ENCODE measurements at places on chromosomes 6 and 20.

DNA sequence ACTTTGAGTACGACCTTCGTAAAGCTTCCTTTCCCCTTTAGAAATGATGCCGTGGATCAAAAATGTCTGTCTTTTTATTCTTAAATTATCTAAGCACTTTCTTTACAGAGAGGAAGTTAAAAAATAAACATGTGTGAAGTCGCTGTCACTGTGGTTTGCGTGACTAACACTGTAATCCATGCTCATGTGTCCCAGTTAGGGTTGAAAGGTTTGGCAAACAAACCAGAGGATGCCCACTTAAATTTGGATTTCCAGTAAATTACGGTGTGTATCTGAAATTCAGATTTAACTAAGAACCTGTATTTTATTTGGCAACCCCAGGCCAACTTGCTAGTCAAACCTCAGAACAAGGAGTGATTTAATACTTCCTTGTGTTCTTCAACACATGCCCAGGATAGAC, 21.1 kb downstream of the HLA-DRB1 start:
- no peak for DNase-seq

- DNase-seq: no peak
Measured at GRCh38 chr20:37291724-37292126, 2.3 kb downstream of the MANBAL start.

DNA sequence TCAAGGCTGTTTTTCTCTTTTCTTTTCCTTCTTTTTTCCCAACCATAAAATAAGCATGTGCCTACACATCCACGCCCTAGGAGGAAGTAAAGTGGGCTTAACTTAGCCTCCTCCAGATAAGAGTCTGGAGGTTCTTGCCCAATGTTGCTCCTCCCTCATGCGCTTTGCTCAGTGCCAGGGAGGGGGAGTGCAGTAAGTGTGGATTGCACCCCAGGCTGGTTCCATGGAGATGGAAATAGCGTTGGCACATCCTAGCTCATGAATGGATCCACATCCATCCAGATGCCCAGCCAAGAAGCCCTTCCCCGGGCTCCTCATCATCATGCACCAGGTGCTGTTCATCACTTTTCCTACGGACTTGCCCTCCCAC, 58.2 kb downstream of the NEDD9 start:
- no peak for DNase-seq

DNA sequence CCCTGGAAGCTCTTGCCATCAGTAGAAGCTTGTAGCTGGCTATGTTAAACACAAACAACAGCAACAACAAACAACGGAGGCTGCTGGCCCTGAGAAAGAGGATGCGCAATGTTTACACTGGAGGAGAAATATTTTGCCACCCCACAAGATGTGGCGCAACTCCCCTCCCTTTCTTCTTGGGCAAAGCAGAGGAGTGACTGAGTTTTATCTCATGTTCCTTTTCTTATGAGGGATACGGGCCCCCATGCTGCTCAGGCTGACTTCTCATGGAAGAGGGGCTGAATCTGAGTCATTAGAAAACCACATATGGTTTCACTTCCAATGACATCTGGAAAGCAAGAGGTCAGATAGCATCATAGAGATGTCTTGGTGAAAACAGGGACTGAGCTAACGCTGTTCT, 75.9 kb upstream of the HDDC2 start:
- DNase-seq: no peak

- DNase-seq: no peak
Measured at GRCh38 chr6:138291849-138292181, 73.5 kb upstream of the PBOV1 start.

DNA sequence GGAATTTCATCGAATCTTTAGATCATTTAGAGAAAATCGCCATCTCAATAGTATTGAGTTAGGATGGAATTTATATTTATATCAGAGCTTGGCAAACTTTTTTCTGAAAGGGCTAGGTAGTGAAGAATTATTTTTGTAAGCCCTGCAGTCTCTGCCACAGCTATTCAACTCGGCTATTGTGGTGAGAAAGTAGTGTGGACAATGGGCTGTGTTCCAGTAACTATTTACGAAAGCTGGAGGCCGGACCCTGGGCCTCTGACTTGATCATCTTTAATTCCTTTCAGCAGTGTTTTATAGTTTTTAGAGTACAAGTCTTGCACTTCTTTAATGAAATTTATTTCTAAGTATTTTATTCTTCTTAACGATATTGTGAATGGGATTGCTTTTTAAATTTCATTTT, 201.5 kb downstream of the FARS2 start:
- DNase-seq: no peak

DNA sequence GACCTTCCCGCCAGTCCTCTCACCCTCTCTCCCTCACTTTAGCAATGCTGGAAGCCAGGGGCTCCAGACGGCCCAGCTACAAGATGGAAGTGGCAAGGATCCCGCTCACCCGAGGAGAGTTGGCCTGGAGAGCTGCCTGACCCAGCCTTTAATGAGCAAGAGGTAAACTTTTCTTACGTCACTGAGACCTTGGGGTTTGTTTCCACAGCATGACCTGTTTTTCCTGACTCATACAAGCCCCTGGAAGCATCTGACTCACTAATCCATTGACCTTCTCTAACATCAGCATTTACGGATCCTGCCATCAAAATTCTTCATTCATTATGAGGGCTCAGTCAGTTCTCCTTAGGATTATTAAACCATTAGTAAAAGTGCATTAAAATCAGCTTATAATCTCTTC, 120.4 kb downstream of the MYLK4 start:
- peak; percentile 99 for DNase-seq

DNA sequence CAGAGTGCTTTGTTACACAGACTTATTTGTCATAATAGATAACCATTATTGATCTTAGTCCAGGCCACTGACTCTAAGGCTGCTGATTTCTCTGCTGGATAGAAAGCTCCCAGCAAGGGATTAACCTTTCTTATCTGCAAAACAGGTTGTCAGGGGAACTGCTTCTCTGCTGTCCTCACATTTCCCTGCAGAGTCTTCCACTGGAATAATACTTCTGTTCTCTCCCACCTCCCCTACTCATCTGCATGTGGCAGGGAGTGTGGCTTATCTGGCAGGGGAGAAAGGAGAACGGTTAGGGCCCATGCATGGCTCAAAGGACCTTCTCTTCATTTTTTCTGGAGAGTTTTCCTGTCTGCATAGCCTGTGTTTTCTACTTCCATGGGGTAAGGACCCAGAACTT, 86.2 kb downstream of the LAMP5 start:
- no peak for DNase-seq

DNA sequence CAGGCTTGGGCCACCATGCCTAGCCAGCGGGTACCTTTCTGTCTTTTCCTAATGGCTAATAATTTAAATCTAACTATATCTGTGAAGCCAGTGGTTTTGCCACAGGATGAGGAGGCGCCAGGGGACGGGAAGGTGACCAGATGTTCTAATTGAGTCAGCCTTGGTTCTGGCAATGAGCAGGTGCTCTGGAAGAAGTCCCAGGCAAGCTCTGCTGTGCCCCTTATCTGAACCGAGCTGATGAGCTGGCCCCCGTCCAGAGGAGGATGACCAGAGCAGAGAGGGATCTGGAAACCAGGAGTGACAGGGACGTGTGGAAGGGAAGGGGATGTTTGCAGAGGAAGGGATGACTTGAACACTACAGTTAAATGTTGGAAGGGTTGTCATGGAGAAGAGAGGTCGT, 46.7 kb downstream of the SLC35D3 start:
- no peak for DNase-seq

DNA sequence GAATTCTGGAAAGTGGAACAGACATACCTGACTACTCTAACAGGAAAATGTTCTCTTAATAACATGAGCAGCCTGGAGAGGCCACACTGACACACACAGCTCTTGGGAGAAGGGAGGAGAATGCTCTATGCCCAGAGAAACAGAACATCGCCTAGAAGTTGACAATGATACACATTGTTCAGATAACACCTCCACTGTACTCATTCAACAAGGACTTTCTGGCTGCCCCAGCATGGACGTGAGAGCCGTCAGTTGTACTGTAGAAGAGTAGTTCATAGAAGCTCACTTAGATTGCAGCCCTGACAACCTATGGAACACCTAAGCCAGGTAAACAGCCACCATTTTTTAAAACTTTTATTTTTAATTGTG, 28.9 kb downstream of the BMP7 start:
- no peak for DNase-seq

DNA sequence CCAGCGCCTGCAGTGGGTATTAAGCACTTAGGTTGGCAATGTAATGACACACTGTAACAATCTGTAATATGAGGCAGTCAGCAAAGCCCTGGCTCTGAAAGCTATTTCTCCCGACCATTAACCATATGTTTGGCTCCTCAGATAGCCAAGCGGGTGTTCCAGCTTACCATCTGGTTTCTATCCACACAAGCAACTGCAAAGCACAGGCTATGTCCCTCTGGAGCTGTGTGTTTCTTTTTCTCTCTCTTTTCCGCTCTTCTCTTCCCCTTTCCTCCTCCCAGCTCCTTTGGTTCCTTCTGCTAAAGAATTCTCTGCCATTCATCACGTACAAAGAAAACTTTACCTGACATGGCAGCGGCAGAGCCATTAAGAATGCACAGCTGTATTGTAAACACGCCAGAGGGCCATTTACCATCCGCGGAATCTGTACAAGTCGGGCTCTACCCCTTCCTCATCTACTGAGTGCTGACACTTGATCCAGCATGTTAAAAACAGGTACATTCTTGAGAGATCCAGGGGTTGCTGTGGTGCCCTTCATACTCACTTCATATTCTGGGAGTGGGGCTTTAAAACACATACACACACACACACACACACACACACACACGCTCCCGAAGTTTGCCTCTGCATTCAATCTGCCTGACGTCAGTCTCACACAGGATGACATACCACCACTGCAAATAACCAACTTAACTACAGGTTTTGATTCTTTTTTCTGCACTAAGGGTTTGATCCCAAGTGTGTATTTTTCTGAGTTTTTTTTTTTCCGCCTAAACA, 77.2 kb downstream of the BACH2 start:
- DNase-seq: peak; percentile 49

- no peak for DNase-seq
Measured at GRCh38 chr6:143637691-143638090, 40.1 kb upstream of the PHACTR2 start.

GRCh38 chr6:44738601-44739146, 351.2 kb downstream of the CDC5L start:
- peak; percentile 76 for DNase-seq

- no peak for DNase-seq
Measured at GRCh38 chr20:58377766-58378401, 11.1 kb upstream of the VAPB start.

GRCh38 chr6:32922083-32922482, 18.7 kb downstream of the HLA-DMB start:
- no peak for DNase-seq

- DNase-seq: peak; percentile 15
Measured at GRCh38 chr20:12056839-12057238, 139.1 kb downstream of the BTBD3 start.

Data from M059J (cell line).